Activated T-helper 1 cell treated with Interleukin-2 at 50 U/mL for 16 hours (primary cell): ENCODE measurements at places on chromosomes 16 and 17.

GRCh38 chr16:81424771-81425170 lies 19.8 kb upstream of the CMIP start:
- no peak for DNase-seq

DNA sequence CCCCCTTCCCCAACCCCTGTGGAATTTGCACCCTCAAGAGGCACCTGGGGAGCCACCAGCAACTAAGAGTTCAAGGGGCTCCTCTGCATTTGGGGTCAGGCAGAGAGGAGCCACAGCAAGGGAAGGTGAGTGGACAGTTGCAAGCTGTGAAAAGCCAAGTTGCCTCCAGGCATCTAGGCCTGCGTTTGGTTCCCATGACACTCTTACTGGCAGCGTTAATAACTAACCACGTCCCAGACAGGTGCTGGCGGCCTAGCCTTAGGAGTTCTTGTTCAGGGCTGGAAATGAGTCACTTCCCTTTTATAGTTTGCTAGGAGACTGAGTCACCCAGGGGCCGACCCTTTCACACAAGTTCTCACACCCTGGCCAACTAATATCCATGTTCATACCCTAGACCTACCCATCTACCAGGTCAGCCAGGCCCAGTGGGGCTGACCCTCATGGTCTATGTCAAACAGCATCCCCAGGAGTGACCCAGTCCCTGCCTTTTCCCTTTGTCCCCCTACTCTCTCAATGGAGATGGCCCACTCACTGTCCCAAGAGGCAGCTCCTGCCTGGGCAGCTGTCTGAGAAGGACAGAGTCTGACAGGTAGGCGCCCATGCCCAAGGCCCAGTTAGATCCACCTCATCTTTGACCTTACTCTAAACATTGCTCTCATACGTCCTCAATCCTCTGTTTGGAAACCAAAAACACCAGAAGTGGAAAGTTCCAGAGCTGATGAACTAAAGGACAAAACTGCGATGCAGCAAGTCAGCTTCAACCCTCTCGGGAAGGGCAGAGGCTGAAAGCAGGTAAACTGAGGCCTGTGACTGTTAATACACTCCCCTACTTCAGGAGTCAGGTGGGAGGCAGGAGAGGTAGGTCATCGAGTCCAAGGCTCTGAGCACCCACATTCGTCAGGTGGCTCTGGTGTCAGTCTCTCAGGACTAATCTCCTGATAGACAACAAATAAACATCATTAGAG lies 300.6 kb downstream of the SOX9 start:
- DNase-seq = no peak

DNA sequence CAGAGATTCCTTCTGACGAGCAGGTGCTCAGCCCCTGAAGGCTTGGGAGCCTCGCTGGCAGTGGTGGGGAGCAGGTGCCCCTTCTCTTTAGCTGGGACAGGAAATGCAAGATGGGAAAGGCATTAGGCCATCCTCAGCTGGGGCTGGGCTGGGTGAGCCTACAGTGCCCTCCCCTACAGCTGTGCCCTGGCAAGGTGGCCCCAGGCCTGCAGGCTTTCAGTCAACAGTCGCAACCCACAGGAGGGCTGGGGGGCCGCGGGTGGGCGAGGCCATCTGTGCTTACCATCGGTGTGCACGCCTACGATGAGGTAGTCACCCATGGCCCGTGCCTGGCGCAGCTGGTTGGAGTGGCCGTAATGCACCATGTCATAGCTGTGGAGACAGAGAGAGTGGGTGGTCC lies 2.0 kb downstream of the PCYT2 start:
- DNase-seq = no peak

GRCh38 chr17:72409405-72410002 lies 288.7 kb downstream of the SOX9 start:
- no peak for DNase-seq

DNA sequence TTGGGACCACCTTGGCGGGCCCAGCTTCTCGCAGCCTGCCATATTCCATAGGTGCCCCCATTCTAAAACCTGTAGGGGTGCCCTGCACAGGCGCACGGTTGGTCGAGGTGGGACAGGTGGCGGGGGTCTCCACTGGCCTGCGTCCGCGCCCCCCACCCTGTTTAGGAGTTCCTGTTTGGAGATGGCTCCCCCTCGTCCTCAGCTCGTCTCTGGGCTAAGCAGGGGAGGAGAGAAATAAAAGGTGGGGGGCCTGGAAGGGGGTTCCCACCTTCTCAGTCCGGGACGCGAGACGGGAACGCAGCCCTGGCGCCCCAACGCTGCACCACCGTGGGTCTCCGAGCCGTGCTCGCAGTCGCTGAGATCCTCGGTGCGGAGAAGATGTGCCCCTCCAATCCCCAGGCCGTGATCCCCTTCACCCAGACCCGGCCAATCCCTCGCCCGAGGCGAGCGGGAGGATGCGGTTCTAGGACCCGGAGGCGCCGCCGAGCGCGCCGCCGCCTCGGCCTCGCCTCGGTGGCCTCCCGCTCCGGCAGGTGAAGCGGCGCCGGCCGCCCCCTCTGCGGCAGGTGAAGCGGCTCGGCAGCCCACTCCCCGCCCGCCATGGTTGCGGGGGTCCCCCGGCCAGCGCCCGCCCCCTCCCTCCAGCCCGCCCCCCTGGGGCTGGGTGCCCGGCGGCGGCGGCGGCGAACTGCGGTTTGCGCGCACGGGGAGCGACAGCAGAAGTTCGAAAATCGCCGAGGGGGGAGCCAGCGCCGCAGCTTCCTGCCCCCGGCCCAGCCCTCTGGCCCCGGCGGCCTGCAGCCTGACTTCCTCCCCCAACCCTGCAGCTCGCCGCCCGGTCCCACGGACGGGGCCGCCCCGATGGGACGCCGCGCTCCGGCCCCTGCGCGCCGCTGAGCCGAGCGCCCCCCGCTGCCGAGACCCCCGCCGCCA lies at the start of gene FMNL1:
TSS of gene FMNL1 (plus strand) at position 805 of the 933 bp plus-strand sequence. CDS start 240 bp downstream, outside the sequence.
- DNase-seq = peak; percentile 64

GRCh38 chr17:10149573-10150399 lies 48.6 kb downstream of the GAS7 start:
- no peak for DNase-seq

DNA sequence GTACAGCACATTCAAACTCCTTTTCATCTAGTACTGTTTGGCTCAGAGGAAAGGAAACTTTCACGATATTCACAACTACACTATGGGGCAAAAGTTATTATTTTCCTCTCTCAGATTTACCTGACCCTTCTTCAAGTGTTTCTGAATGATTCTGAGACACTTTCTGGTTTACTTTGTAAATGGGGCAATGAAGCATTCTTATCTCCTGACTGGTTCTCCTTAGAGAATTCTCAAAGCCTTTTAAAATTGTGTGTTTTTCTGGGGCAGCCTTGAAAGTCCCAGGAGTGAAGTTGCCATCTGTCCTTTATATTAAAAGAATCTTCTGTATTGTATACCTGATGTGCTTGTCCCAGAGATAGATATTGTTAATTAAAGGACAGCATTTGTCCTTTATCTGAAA lies 264.9 kb downstream of the FTO start:
- no peak for DNase-seq

DNA sequence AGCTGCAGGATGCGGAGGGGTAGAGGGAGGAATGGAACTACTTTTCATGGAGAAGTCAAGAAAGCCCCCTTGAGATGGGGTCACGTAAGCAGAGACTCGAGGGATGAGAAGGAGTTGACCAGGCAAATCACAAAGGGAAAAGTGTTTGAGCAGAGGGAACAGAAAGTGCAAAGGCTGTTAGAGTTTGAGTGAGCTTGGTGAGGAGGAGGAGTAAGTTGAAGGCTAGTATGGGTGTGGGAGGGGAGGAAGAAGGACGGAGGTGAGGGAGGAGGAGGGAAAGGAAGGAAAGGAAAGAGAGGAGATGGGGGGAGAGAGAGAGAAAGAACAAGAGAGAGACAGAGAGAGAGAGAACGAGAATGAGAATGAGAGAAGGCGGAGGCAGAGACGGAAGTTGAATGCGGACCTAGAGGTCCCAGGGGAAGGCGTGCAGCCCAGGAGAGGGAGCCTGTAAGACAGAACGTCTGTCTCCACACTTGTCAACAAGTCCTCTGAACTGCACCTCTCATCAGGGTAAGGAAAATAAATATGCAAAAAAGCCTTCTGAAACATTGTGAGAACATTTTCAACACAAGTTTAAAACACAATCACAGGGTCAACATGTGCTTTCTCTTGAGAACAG lies 279.8 kb upstream of the EEF2KMT start:
- no peak for DNase-seq

GRCh38 chr17:49292901-49293300 lies 62.3 kb upstream of the PHOSPHO1 start:
- no peak for DNase-seq

GRCh38 chr16:30551781-30552180 lies 6.4 kb downstream of the ZNF764 start:
- DNase-seq = peak; percentile 52

DNA sequence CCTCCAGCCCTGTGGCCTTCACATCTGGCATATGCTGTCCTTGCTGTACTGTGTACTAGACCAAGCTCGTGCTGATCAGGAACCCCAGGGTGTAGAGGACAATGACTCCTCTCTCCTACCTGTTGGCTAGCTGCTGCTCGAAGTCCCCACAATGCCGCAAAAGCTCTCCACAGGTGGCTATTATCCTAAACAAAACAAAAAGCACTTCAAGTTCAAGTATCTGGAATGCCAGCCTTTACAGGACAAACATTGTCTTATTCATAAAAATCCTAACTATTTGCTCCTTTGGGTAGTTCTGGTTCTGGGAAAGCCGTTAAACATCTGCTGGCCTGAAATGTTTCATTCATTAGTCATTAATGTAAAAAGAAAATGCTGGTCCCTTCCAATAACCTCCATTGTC lies 42.8 kb downstream of the COG7 start:
- no peak for DNase-seq

DNA sequence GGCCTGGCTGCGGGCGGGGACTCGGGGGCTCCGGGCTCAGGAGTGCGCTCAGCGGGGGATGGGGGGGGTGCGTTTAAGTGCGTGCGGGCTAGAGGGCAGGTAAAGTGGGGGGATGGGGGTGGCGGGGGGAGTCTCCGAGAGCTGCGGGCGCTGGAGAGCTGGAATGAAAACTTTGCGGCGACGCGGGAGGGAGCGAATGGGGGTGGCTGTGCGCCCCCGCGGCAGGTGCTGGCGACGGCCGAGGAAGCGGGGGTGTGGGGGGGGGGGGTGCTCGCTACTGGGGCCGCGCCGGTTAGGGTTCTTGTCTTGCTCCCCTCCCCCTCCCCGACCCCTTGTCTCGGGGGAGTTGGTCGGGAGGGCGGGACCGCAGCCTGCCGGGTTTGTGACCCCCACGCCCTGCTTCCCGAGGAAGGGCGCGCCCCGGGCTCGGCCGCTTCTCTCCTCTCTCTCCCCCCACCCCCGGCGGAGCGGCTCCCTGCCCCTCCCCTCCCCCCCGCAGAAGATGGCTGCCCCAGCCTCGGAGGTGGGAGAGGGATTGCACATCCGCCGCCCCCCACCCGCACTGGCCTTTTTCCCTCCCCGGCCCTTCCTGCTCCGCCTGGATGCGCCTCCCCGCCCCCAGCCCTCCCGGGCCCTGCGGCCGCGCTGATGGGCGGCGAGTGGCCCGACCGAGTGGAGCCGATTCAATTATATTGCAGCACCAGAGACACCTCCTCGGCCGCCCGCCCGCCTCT lies 649 bp downstream of the GSE1 start:
- DNase-seq = no peak

DNA sequence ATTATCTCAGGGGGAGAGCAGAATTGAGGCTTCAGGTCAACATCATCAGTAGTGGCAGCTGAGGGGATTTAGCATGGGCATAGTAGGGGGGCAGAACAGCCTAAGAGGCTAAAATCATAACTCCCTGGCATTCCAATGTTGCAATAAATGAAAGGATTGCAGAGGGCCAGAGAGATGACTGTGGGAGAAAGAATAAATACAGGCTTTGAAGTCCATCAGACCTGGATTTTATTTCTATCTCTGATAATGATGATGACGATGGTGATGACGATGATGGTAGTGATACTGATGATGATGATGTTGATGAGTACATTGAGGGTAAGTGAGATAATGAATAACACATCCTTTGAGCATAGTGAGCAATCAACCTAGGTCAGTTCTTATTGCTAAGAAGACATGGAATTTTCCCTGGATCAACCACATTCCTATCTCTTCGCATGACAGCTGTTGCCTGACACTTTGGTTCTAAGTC lies 107.4 kb upstream of the CDH11 start:
- no peak for DNase-seq

- DNase-seq = no peak
Observed at GRCh38 chr17:37025847-37026530, 77.2 kb downstream of the AATF start.

DNA sequence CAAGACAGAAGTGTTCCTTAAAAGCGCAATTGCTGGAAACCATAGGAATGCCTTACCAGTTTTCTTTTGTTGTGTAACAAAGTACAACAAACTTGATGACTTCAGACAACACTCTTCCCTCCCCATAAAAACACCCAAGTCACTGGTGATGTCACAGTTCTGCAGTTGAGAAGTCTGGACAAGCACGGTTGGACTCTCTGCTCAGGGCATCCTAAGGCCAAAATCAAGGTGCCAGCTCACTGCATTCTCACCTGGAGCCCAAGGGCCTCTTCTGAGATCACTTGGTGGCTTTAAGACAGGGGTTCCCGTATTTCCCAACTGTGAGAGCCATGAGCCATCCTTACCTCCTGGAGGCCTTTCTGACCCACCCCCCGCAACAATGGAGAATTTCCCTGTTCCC lies 45.6 kb upstream of the MEAK7 start:
- DNase-seq = no peak

- DNase-seq = no peak
Observed at GRCh38 chr17:36918211-36918691, 19.0 kb upstream of the LHX1 start.

DNA sequence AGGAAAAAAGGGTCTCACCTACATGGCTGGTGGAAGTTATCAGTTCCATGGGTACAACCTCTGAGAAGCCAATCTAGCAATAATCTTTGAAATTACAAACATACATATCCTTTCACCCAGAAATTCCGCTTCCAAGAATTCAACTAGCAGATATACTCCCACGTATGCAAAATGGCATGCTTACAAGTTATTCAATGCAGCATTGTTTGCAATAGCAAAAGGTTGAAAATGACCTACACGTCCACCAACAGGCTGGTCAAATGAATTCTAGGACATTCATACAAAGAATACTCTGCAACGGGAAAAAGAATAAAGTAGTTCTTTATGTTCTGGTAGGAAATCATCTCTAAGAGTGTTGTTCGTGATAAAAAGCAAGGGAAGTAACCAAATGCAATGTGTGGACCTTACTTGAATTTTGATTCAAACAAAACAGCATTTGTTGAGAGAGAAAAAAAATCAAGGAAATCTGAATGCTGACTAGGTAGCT lies 63.7 kb upstream of the NLK start:
- no peak for DNase-seq

GRCh38 chr17:73546770-73547536 lies 97.3 kb downstream of the SDK2 start:
- no peak for DNase-seq

- no peak for DNase-seq
Observed at GRCh38 chr16:82136956-82137821, 32.8 kb downstream of the MPHOSPH6 start.

- no peak for DNase-seq
Observed at GRCh38 chr17:5557485-5557884, 26.8 kb downstream of the NLRP1 start.

- DNase-seq = peak; percentile 19
Observed at GRCh38 chr17:34542700-34543336, 36.6 kb upstream of the TMEM132E start.
